ENCODE measurements at places on chromosomes 3 and 15. TPM values are rescaled to one million over a fixed set of nuclear protein-coding genes. Genes with fewer than 3 reads are reported as not detected.

GRCh38 chr15:74955796-74956647 lies 550 bp downstream of the RPP25 start:
- DNase-seq: peak; percentile 83

DNA sequence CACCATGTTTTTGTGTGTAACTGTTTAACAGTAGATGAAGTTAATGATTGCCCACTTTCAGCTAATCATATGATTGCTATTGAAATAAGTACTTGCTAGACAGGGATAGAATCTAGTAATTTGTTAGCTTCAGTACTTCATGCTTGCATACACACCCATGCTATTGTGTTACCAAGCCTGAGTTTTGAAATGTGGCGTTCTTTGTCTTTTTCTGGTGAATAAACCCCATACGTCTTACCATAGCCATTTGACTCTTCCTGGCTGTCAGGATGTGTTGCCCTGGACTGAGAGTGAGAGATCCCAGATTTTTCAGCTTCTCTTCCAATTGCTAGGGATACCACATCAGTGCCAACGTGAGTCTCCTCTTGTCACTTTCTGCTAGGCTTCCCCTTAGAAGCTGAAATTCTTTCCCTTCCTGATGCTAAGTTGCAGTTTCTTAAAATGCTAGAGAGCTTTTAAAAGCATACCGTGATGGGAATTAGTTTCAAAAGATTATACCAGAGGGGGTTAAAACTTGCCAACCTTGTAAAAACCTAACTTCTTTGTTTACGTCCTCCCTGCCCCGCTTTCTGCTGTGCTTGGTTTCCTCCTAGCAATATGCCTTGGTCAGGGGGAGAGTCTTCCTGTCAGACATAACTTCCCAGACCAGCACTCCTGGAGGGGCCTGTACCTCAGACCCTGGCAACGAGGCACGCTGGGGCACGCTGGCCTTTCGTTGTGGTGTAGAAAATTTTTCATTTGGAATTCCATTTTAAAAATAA lies 62.9 kb upstream of the ULK4 start:
- no peak for DNase-seq

DNA sequence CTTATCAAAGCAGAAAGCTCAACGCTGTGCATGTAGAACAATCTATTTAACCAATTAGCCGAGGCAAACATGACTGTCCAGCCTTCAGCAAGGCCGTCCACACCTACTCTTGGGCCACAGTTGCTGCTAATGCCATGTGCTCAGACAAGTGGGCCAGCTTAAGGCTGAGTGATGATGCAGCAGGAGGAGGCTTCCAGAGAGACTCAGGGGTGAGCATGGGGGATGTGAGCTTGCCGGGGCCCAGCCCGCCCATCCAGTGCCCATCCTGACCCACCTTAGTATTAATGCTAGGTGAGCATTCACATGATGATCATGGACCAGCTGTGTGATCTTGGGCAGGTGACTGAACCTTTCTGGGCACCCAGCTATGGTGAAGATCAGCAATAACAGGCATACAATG lies 150.1 kb downstream of the TPRA1 start:
- no peak for DNase-seq

DNA sequence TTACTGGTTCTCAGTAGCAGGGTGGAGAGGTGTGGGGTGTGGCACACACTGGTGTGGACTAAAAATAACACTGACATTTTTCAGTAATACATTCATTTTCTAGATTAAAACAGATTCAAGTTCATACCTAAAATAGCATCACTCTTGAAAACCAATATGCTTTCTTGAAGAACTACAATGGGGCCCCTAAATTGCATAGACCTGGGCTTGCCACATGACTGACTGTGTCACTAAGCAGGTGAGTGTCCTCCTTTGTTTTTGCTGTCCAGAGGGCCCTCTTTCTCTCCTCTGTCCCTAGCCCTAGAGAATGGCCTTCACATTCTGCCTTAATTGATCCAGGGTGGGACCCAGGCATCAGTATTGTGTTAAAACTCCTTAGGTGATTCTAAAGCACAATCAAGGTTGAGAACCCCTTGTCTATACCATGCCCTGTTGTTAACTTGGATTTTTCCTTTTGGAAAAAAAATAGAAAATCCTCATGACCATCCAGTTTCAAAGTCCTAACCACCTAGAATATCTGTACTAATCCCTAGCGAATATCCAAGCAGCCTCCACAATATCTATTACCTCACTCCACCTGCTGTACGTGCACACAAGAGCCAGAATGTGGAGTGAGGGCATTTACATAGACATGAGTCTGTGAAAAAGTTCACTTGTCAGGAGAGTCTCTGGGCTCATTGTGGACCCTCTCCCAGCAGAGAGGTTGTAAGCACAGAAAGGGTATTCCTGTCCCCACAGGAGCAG lies 18.7 kb upstream of the TMEM41A start:
- no peak for DNase-seq

DNA sequence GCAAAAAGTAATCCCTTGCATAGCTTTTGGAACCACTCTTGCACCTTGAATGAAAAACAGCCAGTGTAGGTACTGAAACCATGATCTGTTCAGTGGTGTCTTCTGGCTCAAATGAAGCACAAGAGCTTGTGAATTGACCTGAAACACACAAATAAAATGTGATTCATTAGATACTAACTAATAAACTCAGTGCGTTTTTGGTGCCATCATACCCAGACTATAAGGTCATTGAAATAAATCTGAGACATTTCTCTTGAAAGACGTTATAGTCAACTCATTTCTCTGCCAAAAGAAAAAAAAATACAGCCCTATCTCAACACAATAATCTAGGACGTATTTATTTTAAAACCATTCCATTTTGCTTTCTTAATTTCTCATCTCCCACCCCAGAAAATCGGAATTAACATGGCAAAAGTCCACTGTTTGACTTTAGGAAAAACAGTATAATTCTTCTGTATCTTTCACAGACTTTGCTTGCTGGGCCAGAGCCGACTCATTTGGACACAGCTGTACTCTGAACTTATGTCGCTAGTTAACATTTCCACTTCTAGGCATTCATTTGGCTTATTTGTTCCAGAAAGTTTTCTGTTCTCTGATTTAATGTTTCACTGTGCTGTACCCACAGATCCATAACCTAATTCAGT lies 284.9 kb upstream of the TBL1XR1 start:
- no peak for DNase-seq

- DNase-seq: no peak
These were observed 26.9 kb upstream of the SAMMSON start for GRCh38 chr3:69972672-69973071.

DNA sequence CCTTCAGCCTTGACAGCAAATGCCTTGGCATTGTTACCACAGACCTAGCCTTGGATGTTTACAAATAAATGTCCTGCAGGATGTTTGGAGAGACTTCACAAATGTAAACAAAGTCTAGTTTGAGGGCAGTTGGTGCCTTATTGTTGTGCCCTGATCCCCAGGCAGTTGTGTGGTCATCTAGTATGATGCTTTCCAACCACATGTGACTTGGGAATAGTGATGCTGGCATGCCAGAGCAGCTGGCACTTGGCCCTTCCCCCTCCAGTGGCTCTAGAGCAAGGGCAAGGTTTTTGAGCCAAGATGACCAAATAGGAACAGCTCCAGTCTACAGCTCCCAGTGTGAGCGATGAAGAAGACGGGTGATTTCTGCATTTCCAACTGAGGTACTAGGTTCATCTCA lies 258.2 kb downstream of the ADAMTS17 start:
- no peak for DNase-seq

- DNase-seq: no peak
These were observed 17.1 kb downstream of the TMEM108 start for GRCh38 chr3:133055339-133055738.

- no peak for DNase-seq
These were observed 42.1 kb upstream of the TASOR start for GRCh38 chr3:56725175-56725574.

DNA sequence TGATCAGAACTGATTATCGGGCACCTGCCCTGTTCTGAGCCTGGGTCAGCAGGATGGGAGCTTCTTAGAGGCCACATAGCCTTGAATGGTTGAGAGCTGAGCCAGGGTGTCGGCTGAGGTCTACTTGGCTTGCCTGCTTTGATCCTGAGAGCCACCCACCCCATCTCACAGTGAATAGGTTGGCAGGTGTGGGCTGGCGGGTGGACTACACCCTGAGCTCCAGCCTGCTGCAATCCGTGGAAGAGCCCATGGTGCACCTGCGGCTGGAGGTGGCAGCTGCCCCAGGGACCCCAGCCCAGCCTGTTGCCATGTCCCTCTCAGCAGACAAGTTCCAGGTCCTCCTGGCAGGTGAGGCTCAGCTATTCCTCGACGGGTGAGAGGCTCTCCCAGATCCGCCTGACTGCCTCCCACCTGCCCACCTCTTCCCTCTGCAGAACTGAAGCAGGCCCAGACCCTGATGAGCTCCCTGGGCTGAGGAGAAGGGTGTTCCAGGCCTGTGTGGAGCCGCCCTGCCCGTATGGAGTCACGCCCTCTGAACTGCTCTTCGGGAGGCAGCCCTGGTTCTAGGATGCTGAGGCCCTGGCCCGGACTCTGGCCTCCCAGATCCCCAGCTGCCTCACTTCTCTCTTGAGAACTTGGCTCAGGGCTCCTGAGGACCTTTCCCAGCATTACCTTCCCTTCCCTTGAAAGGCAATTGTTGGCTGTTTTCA lies 3.8 kb downstream of the COMMD4 start:
- DNase-seq: no peak

DNA sequence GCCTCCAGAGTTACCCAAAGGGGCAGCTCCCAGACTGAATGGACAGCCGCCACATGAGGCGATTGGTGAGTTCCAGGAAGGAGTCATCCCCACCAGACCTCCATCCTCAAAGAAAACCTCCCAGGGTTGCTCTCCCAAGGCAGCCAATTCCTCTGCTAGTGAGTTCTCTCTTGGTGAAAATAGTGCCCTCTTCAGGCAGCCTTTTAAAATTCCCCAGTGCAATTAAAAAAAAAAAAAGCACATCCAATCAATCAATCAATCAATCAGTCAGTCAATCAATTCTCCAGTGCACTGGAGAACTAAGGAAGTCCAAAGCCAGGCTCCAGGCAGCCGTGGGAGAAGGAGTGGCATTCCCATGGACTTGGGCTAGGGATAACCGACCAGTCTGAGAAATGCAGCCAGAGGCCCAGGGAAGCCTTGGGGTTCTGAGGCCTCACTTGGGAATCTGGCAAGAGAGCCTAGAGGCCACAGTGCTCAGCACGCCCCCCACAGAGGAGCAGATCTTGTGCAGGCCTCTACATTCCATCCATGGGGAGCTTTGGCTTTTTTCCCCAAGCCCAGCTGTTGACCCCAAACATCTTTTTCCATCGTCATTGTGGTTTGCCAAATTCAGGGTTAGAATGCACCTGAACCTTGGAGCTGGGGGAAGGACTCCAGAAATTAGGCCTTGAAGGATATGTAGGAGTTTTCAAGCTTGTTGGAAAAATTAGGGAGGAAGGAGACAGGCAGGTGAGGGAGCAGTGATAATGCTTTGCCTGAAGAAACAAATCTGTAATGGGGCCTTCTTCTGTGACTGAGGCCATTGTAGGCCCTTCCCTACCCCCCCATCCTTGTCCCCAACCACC lies 4.8 kb downstream of the PAQR5 start:
- no peak for DNase-seq

DNA sequence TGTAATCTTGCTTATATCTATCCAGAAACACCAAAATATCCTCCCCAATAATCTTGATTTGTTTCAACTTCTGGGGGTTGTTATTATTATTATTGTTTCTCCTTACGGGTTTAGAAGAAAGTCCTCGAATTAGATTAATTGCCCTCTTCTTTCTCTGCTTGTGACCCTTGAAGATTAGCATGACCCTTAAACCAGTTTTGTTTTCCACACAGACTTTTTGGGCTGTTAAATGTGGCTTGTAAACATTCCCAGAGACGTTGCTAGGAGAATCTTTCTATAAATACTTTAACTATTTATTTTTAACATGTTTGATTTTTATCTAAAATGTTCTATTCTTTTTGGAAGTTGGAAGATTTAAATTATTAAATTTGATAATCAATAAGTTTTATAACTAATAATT lies 4.3 kb upstream of the SUCNR1 start:
- DNase-seq: no peak

GRCh38 chr15:64521201-64521600 lies 60.8 kb downstream of the ZNF609 start:
- no peak for DNase-seq

GRCh38 chr3:184305577-184305976 lies 6.5 kb downstream of the PSMD2 start:
- DNase-seq: no peak

- no peak for DNase-seq
These were observed 2.1 kb upstream of the GABRA5 start for GRCh38 chr15:26864664-26865191.

DNA sequence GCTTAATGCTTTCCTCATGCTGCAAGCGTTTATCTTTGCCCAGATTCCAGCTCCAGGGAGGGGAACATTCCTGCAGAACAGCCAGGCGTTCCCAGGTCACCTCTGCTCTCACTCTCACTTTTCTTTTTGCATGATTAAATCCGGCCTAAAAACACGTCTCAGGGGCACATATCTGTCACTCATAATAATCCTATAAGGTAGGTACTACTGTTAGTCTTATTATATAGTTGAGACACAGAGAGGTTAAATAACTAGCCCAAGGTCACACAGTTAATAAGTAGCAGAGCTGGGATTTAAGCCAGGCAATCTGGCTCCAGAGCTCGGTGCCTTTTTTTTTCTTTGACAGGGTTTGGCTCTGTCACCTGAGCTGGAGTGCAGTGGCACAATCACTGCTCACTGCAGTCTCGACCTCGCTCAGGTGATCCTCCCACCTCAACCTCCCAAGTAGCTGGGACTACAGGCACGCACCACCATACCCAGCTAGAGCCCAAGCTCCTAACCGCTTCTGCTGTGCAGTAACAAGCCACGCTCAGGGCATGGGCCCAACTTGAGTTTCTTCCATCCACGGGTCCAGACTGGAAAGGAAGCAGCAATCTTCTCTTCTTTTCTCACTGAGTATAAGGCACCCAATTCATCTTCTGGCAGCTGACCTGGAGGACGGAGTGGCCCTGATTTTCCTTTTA lies 96.5 kb downstream of the LIPC start:
- peak; percentile 70 for DNase-seq

DNA sequence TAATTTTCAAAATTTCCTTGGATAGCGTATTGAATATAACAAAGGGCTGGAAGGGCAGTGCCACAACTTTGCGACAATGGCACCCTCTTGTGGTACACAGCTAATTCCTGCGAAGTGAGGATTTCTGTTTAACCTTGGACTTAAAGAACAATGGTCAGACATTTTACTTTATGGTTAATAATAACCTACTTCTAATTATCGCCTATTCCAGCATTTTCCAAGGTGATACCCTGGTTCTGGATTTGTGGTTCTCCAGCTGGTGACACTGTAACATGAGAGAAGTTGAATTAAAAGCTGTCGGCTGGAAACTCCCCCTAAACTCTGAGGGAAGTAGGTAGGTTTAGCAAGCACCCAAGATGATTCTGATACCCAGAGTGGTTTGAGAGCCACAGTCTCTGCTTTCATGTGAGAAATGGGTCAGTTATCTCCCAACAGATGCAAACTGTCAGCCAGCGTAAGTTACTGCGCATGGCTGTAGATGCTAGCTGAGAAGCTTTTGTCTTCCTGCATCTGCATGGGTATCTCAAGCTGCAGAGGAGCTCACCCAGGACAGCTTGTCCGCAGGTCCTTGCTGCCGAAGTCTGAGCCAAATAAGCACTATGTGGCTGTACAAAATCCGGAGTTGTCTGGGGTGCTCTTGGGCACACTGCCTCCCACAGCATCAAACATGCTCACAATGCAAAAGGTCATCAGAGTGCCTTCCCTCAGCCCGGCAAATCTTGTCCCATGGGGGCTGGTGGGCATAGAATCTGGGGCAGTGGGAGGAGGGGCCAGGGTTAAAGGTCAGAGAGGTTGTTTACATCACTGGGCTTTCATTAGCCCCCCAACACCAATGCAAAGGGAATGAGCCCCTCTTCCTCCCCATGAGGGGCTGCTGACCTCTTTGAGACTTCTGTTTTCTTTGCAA lies 6.6 kb upstream of the CHSY1 start:
- DNase-seq: peak; percentile 75

CCR9 gene
- total RNA-seq: not detected

MYO9A gene
- 32.8 TPM for total RNA-seq

SPATA12 gene
- 0.47 TPM for total RNA-seq

Data from Calu3 (cell line).